ENCODE measurements at places on chromosomes 7 and 10. TPM values are rescaled to one million over a fixed set of nuclear protein-coding genes. Genes with fewer than 3 reads are reported as not detected.

Gene CH25H
- not detected for total RNA-seq

Gene AGBL3
- total RNA-seq, result 5.5 TPM

Gene VPS50
- total RNA-seq, result 45.8 TPM

Gene BTBD16
- not detected for total RNA-seq

DNA sequence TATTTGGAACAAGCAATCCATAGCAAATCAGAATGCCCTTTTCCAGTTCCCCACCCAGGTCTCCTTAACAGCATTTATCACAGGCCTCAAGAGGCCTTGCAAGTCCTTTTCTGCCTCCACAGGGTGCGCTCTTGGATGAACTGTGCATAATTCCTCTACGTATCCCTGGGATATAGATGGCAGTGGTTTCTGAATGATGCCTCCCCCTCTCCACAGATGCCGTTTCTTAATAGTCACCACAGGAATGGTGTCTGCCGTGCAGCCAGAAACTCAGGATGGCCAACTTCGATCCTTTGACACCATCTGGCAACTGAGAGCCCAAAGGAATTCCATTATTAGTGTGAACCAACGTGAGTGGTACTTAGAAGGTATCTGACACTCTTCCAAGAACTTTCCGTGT lies 43.1 kb downstream of the JAZF1 start:
- DNase-seq, result no peak

- no peak for DNase-seq
These were observed 213.4 kb downstream of the TAX1BP1 start for GRCh38 chr7:27953361-27953760.

DNA sequence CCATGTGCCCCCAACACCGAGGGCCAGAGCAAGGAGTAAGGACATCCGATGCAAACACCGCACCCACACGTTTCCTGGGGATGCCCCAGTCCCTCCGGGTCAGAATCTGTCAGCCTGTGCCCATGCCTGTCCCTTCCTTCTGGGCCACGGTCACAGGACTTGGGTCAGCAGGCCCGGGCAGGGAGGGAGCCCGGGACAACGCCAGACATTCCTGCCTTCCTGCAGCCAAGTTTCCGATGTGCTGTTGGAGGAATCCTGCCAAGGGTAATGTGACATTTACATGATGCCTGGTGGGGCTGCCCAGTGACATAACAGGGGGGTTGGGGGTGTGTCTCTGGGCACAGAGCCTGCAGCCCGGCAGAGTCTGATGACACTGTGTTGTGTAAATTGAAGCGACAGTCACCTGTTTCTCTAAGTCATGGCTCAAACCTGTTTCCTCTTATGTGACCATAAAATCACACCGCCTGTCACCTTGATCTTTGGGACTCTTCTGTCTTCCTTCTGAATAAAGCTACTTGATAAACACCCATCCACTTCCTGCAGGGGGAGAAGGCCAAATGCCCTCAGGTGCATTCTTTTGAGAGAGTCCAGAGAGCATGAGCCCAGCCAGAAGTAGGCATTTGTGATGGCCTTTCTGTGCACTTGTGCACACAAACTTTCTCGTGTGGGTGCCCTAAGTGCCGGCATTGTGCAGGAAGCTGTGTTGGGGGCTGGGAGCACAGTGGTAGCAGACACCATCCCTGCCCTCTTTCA lies 175.3 kb upstream of the RHEB start:
- no peak for DNase-seq

- no peak for DNase-seq
These were observed 40.7 kb downstream of the TACC2 start for GRCh38 chr10:122029499-122030199.

DNA sequence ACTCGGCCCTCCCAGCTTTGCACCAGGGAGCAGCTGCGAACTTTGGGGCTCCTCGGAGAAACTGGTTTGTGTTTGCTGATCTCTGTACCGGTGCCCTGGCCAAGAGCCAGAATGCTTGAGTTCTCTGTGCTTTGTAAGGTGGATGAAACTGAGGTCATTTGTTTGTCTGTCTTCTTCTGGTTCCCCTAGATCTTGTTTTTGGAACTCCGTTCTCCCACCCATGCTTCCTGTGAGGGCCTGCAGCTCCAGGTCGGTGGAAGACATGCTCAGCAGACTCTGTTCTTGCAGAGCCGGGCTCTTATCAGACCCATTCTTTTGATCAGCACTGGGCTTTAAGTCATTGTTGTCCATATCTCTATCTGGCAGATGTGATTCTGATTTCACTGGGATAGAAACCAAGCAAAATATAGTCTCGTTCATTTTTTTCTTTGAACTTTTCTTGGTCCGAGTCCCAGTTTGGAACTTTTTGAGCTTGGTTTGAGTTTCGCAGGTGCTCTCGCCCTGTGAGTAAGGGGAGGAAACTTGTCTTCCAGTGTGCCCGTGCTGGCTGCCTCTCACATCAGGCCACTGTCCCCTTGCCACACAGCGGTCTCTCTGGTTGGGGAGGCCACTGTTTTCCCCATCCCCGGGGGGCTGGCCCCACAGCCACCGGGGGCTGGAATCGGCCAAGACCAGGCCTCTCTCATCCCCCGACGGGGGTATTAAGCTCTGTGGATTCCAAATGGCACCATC lies 31.2 kb downstream of the JCAD start:
- peak; percentile 49 for DNase-seq

Measured in CD4-positive, alpha-beta memory T cell (primary cell).